Adipocyte (in vitro differentiated cells): ENCODE measurements at places on chromosomes 1 and 21.

- no peak for DNase-seq
Observed at GRCh38 chr1:164233149-164233548, 325.8 kb upstream of the PBX1 start.

GRCh38 chr1:18409609-18410237 is 71.0 kb upstream of the KLHDC7A start:
- no peak for DNase-seq

- DNase-seq, result no peak
Observed at GRCh38 chr1:232547938-232548484, 81.9 kb downstream of the SIPA1L2 start.

- DNase-seq, result peak; percentile 40
Observed at GRCh38 chr1:228141226-228142044, 1.4 kb downstream of the GUK1 start.

DNA sequence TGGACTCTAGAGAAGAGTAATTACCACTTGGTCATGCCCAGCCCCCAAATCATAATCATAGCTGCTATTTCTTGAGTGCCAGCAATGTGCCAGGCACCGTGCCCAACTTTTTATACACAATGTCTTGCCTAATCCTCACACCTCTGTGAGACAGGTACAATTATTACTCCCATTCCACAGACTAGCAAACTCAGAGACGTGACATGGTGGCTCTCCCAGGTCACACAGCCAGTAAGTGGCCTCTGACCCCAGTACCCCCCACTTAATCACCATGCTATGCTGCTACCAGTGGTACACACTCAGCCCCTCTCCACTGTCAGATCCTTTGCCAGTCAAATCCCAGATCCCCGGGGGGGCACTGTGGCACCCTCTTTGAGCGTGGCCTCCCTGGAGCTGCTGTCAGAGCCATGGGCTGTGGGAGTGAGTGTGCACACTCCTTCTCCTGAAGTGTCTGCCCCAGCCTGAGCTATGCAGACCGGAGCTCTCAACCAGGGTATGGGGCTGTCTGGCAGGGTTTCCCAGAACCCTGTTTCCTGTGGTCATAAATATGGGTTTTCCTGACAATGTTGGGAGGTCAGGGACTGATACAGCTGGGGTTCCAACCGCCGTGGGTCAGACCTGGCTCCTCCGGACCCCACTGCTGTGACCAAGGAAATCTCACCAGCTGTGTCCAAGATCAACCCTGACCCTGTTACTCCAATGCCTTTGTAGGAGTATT is 51.8 kb downstream of the LACTBL1 start:
- no peak for DNase-seq

DNA sequence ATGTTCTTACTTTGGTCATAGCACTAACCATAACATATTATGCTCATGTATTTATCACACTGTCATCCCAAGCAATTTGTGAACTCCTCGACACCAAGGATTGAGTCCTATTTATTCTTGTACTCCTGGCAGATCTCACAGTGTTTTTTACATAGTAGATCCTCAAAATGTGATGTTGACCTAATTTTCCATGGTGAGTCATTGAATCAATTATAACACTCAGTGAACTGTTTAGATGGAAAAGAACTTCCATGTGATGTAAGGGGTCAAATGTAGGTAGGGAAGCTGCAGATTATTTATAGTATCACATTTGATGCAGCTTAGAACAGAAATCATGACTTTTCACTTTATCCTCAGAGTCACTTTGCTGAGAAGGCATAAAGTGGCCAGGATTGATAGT is 281.9 kb upstream of the ADAMTS5 start:
- DNase-seq, result no peak

DNA sequence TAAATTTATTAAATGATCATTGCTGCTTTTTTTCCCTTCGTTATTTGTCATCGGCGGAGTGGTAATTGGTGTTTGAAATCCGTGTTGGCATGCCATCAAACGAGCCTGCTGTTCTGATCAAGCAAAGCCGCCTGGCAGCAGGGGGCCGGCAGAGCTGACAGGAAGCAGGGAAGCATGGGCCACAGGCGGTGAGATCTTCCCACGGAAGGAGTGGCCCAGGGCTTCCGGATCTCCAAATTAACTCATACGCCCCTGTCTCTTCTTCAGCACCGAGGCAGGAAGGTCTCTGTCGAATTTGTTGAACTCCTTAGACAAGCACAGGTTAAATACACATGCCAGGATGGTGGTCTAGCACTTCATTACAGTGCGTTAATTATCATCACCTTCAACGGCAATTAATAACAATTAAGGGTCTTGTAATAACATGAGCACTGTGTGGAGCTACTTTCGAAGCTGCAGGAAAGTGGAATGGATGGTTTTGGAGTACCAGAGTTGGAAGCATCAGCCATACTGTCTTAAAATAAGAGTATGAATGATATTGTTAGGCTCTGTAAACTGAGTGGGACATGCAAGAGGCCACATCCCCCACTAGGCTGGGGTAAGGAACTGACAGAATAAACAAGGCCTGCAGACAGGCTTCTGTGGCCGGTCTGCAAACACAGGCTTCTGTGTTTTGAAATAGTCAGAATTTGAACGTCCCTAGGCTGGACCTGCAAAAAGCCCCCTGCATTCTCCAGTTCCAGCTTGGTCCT is 199.4 kb upstream of the DAB1 start:
- peak; percentile 3 for DNase-seq

- DNase-seq, result peak; percentile 82
Observed at GRCh38 chr1:85612704-85613361, 32.3 kb downstream of the CCN1 start.

- DNase-seq, result no peak
Observed at GRCh38 chr1:24071941-24072340, 40.0 kb downstream of the MYOM3 start.

DNA sequence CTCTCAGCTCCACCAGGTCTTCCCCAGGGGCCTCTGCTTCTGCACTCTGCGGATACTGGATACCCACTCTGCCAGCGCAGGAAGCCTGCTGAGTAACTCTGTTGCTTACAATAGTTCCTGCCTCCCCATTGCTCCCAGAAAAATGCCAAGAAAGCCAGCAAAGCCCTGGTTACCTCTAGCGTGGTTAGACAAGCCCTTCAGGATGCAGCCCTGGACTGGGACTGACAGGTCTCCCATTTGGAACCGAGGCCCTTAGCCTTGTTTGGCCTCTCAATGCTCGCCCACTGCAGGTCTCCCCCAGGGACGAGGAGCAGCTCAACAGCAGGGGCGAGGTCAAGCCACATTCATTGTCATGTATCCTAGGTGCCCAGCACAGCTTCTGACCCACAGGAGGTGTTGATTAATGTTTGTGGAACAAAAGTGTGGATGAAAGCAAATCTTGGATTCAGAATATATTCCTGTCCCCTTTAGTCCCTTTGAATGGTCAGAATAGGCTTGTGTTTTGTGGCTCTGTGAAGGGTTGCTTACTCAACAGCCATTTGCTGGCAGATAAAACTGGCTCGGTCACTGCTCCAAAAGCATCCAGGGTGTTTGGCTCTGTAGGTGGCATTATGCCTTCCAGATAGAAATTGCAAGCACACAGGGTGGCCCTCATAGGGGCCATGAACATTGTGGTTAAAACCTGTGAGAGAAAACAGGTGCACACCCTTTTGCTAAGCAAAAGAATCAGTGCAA is 58.9 kb downstream of the C1orf198 start:
- DNase-seq, result no peak

GRCh38 chr21:17829472-17829871 is 10.3 kb upstream of the C21orf91 start:
- DNase-seq, result peak; percentile 57

GRCh38 chr1:236978740-236979139 is 25.5 kb downstream of the MT1HL1 start:
- DNase-seq, result no peak

- no peak for DNase-seq
Observed at GRCh38 chr1:39528082-39528481, 36.6 kb downstream of the BMP8A start.

- DNase-seq, result peak; percentile 87
Observed at GRCh38 chr1:11281518-11282331, 8.7 kb downstream of the UBIAD1 start.

GRCh38 chr21:45541221-45542039 is 810 bp downstream of the SLC19A1 start:
- peak; percentile 72 for DNase-seq

GRCh38 chr1:223780949-223781348 is 64.8 kb downstream of the TP53BP2 start:
- no peak for DNase-seq

DNA sequence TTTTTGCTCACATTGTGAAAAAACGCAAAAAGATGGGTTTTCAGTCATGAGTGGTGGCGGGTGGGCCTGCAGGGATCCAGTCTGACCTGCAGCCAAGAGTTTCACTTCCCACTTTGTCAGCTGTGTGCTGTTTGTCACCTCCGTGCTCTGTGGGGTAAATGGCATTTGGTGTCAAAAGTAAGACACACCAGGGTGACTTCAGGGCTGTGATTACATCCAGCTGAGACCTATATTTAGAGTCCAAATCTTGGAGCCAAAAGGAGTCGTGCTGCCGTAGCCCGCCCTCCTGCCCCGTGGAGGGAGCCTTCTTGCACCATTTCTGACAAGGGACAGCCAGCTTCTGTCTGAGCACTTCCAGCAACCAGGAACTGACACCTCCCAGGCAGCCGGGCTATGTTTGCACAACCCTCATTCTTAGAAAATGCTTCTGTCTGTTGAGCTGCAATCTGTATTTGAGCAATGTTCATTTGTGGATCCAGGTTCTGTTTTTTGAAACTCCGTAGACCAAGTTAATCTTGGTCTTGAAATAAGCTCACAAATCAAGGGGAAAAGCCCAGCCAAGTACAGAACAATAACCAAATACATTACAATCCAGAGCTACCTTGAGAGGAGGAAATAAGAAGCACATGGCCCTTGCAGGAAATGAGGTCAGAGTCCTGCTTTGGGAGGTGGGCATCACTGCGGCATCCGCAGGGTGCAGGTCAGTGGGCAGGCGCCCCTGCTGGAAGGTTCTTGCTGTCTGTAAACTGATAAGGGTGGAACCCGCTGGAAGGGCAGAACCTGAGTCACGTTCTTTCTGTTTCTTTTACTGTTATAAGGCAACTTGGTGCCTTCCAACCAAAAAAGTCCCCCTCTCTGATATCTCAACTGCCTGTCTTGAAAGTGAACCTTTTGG is 14.4 kb downstream of the ABCG1 start:
- DNase-seq, result peak; percentile 7

DNA sequence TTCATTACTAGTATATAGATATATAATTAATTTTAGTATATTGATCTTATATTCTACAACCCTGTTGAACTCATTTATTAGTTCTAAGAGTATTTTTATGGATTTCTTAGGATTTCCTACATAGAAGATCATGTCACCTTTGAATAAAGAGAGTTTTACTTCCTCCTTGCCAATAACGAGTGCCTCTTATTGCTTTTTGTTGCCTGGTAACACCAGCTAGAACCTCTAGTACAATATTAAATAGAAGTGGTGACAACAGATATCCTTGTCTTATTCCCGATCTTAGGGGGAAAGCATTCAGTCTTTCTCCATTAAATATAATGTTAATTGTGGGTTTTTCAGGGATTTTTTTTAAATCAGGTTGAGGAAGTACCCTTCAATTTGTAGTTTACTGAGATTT is 40.8 kb downstream of the WNT2B start:
- no peak for DNase-seq

DNA sequence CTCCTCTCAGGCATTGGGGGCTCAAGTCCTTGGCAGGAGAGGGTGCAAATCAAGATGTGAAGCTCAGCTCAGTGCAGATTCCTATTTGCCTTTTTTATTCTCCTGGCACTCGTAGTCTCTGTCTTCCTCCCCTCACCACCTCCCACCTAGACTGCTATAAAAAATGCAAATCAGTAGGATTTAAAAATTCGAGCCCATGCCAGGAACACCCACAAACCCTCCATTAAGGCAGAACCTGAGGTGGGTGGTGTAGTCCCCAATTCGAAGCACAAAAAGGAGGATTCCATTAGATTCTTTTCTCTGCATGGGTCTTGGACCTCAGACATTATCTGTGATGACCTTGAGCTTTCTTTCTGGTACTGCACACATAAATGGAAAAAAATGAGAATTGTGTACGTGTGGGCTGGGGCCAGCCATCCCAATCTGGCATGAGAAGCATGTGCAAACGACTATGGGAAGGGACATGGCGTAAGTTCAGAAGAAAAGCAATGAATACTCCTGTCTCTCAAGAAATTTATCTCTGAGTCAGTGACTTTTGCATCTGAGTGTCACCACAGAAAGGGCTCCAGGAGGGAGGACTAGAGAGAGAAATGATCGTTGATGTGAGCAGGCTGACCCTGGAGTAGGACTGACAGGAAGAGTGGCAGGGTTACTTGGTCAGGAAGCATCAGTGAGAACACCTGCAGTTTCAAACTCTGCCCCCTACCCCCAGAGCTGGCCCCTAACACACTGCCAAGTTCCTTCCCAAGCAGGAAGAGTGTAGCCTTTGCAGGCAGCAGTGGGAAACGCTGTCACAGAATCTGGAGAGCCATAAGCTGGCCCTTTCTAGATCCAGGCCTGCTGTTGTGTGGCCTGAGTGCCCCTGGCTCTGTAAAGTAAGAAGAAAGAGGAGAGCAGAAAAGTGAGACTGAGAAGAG is 1.7 kb downstream of the INKA2 start:
- no peak for DNase-seq

GRCh38 chr1:168161459-168161858 is 17.3 kb upstream of the TIPRL start:
- DNase-seq, result no peak

- DNase-seq, result peak; percentile 73
Observed at GRCh38 chr1:201877877-201878401, 10.8 kb upstream of the SHISA4 start.

DNA sequence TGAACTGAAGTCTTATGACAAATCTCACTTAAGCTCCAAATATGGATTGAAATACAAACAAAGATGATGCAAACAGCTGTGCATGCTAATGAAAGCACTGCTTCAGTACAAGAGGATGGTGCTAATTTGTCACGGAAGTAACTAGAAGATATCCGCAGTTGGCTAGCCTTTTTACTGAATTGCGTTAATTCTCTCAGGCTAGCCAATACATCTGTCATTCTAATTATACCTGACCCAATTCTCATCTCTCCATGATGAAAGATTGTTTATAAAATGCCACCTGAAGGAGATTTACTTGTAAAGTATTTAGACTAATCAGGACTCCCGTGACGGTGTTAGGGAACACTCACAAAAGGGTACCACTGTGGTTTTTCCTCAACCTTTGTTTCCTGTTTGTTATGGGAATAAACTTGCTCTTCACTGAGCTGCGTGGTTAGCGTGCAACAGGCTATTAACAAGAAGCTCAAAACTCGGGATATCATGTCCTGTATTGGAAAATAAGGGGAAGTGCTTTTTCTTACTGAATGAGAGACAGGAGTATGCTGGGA is 162.5 kb downstream of the APP start:
- peak; percentile 56 for DNase-seq

- no peak for DNase-seq
Observed at GRCh38 chr1:9161963-9162362, 33.1 kb upstream of the GPR157 start.

DNA sequence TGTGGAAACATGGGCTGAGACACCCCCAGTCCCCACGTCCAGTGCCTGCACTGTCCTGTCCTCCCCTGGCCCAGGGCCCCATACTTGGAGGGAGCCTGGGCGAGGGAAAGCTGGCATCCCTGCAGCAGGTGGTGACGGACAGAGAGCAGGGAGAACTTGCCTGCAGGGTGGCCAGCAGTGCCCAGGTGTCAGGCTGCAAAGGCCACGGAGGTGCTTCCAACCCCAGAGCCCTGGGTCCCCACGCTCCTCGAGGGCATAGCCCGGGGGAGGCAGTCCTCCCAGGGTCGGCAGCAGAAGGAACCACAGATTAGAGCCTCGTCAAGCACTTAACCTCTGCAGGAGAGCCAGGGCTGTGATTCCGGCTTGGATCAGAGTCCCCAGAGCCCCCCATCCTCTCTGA is 77.5 kb downstream of the ARHGEF16 start:
- DNase-seq, result no peak

- DNase-seq, result no peak
Observed at GRCh38 chr1:79737193-79737592, 730.7 kb upstream of the ADGRL4 start.

- no peak for DNase-seq
Observed at GRCh38 chr1:193340331-193340730, 153.9 kb upstream of the B3GALT2 start.
